Activated CD8-positive, alpha-beta memory T cell treated with anti-CD3 and anti-CD28 coated beads, Interleukin-2, amount 10 ng/mL, durations not matched to agents 7 days and 5 days (primary cell): ENCODE measurements at places on chromosomes 12 and 14. TPM values are rescaled to one million over a fixed set of nuclear protein-coding genes. Genes with fewer than 3 reads are reported as not detected.

Gene SMCO2
- 0.89 TPM for total RNA-seq

GRCh38 chr12:41531147-41531829, 343.2 kb downstream of the PDZRN4 start:
- DNase-seq: no peak

- DNase-seq: no peak
Observed at GRCh38 chr12:57129321-57129842, 1.1 kb downstream of the LRP1 start.

- no peak for DNase-seq
Observed at GRCh38 chr14:57275023-57275664, 6.4 kb downstream of the AP5M1 start.

DNA sequence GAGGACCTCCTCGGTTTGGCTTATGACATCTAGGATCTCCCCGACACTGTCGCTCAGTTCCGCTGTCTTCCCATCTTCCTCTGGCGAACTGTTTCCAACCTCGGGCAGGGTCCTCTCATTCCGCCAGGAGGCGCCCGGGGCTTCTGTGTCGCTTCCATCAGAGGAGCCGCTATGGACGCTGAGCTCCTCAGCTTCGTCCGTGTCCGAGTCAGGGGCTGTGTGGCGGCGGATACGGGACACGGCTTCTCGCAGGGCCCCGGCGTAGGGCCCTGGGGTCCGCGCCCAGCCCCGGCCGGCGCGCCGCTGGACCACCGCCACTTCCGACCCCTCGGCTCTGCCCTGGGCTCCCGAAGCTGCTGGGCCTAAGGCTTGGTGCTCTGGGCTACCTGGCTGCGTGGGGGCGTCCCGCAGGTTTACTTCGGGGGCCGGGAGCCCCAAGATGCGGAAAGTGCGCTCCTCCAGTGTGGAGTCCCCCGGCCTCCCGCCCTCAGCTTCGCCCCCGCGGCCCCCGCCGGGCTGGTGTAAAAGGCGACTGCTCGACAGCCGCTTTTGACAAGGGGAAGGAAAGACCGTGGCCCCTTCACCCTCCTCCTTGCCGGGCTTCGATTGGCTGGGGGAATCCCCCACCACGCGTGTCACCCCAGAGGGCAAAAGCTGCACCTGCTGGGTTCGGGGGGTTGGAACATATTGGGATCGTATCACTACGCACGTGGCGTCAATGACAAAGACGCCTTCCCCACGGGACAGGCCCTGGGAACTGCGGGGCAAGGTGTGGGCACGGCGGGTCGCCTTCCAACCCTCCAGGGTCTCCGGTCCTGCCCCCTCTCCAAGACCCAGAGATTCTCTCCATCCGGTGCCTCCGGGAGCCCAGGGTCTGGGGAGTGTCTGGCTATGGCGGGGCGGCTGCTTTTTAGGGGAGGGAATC, 2.1 kb downstream of the DDN start:
- DNase-seq: peak; percentile 74

- DNase-seq: no peak
Observed at GRCh38 chr12:76033081-76034011, 1.8 kb upstream of the PHLDA1 start.

- no peak for DNase-seq
Observed at GRCh38 chr12:31727192-31727591, 1.6 kb downstream of the AMN1 start.

- peak; percentile 50 for DNase-seq
Observed at GRCh38 chr14:106442857-106443256, 916.5 kb downstream of the TMEM121 start.

DNA sequence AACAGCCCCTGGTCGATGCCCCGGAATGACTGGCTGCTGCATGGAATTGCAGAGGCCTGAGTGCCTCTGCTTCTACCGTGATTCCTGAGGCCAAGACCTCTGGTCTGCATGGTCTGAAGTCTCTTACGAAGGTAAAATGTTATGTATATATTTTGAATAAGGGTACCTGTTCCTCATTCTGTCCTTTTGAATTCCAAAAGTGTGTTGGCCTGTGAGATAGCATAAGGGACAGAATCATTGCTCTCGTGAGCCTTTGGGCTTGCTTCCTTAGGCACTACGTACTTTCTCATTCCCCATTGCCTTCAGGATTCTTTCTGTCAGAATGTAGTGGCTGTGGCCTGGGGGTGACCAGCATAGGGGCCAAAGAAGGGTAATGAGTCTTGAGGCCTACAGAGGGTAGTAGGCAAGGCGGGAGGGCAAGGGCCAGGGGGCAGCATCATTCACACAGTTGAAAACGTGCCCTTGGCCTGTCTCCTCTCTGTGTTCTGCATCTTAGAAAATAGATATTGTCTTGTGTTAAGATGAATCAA, 19.5 kb downstream of the TRAF3 start:
- no peak for DNase-seq

Gene GALNT8
- 1.1 TPM for total RNA-seq

Gene P2RX2
- not detected for total RNA-seq

DNA sequence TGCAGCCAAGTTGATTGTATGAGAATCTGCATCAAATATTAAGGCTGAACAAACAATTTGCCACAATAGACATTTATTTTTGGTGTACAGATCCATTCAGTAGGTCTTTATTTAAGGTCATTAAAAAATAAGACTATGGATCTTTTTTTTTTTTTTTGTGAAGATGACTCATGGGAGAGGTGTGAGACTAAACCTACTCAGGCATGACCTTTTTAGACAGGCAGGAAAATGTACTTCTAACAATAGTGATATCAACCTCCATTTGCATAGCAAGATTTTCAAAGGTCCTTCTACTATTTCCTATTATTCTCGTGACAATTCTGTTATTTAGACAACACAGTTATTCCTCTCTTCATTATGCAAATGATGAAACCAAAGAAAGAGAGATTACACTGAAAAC, 39.9 kb upstream of the PTPRR start:
- no peak for DNase-seq

Gene TMEM132C
- total RNA-seq: not detected

DNA sequence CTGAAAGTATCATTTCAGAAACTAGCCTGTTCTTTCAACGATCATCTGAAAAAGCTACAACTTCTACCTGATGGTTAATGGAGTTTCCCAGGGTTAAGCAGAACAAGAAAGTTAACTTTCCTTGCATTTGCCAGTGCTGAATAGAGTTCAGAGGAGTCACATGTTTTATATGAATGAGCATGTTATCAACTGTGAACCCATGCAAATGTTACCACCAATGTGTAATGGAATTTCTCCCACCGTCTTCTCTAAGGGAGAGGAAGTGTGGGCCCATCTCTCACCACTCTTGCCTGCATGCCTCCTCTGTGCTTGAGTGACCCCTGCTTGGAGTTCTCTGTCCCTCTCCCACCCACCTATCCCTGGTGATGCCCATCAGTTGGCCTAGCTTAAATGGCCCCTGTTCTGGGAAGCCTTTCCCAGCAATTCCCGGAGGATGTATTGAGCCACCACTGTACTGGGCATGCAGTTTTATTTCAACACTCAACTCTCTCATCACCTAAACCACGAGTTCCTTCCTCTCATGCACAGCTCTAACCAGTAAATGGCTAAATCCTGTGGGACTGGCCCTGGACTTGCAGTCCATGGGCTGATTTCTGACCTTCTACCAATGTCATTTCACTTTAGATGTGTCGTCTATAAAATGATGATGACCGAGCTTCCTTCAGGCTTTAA, 159.8 kb downstream of the RPAP3 start:
- DNase-seq: no peak

GRCh38 chr12:68119250-68119649, 40.3 kb downstream of the IFNG start:
- peak; percentile 72 for DNase-seq

GRCh38 chr12:120119271-120119973, 2.9 kb upstream of the RAB35 start:
- peak; percentile 53 for DNase-seq

Gene RASAL1
- not detected for total RNA-seq

Gene GPX2
- not detected for total RNA-seq

Gene PIWIL1
- total RNA-seq: not detected

GRCh38 chr14:53501361-53502211, 348.5 kb upstream of the DDHD1 start:
- DNase-seq: no peak
